Osteocyte (in vitro differentiated cells): ENCODE measurements at places on chromosomes 2 and 18.

DNA sequence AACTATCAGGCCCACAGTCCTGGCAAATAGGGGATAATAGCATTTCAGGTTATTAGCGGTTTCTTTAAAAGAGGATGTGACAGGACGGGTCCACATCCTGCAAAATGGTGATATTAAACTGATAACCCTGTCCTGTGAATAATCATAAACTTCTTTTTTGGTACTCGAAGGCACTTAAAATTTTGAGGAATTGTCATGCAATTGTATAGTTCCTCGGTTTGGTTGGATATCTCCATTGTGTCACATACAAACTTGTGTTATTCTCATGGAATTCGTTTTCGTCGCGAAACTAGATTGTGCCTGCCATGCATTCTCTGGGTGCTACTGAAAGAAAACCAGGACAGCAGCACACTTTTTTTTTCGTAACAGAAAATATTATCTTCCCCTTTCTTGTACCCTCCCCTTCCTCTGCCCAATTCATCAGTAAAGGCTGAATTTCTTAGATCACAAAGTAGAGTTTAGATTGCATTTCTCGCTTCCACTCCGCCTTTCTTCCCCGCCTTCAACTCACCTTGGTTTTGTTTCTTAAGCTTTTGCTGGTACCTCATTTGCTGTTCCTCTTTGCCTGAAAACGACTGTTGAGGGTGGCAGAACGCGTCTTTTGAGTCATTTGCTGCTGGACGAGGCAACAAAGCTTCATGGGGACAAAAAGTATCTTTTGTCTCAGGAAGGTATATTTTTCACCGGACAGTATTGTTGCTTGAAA is 1.3 kb downstream of the CERS6 start:
- no peak for DNase-seq

DNA sequence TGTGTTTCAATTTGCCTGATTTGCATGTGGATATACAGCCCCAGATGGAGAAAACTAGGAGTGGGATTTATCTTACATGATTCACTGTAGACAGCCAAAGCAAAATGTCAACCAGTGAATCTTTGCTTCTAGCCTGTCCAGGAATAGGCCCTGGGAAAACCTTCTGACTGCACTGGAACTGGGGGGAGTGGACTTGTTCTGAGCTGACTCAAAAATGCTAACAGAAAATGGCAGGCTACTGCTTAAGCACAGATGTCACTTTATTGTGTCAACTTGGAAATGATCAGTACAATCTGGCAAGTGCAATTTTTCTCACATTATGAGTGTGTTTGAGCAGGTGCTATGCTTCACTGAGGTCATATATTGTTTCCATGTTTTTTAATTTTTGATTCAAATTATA is 593.7 kb downstream of the NRXN1 start:
- DNase-seq, result no peak

DNA sequence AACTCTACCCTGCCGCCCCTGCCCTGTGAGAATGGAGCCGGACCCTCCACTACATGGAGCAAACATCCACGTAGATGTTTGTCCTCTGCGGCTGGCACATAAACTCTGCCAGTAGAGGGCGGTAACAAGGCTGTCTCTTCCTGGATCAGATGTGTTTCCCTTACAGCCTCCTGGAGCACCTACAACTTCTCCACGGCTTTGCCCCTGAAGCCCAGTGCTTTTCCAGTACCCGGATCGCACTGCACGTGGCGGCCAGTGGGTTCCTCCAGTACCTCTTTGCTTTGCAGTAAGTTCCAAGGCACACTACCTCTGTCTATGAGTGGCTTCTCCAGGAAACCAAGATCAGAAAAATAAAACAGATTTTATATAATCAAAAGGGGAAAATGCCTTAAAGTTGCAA is 651.3 kb downstream of the DCDC2C start:
- no peak for DNase-seq

DNA sequence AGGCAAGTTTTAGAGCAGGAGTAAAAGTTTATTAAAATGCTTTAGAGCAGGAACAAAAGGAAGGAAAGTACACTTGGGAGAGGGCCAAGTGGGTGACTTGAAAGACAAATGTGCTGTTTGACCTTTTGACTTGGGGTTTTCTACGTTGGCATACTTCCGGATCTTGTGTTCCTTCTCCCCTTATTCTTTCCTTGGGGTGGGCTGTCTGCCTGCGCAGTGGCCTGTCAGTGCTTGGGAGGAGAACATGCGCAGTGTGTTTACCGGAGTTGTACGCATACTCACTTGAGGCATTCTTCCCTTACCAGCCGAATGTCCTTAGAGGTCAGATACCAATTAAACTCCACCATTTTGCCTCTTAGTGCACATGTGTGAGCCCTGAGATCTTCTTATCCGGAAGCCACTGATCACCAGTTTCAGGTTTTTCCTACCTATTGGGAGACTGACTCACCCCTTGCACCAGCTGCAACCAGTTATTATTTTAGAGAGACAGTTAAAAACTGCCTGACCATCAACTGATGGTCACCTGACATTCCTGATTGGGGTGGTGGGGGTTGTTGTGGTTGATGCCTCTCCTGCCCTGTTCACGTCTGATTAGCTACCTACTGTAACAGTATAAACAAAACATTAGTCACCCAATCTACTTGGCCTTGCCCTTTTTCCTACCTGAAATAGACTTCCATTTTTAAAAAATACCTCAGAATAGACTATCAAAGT is 67.5 kb downstream of the NYAP2 start:
- no peak for DNase-seq

- no peak for DNase-seq
These were observed 33.2 kb downstream of the LAMA1 start for GRCh38 chr18:7084080-7085065.

DNA sequence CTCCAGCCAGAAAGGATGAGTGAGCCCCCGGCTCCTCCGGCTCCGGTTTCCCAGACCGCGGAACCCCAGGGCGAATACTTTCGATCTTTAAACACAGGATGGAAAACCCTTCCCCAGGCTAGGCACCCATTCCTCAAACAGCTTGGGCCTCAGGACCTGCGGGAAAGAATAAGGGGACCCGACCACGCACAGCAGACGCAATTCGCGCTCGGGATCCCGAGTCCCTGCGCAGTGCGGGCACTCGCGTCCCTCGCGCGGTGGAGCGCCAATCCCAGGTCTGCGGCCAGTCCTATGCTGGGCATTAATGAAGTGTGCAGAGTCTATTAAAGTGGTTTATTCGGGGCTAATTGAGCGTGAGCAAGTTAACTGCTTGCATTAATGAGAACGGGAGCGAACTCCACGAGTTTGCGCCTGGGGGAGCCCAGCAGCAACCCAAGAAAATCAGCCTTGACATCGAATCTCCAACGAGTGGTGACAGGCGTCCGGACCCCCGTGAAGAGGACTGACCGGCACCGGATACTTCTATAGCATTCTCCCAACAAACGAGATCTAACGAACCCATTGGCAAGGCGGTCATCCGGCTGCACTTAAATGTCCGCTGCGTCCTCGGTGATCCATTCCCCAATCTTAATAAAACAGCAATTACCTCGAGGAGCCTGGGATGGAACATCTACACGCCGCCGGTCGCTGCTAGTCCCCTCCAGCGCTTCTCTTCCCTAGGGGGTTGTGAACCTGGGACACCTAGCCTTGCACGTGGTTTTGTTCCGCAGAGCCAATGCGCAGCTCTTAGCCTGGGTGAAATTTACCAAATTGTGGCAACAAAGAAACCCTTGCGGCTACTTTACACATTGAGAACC is 1.6 kb downstream of the OSR1 start:
- peak; percentile 70 for DNase-seq

DNA sequence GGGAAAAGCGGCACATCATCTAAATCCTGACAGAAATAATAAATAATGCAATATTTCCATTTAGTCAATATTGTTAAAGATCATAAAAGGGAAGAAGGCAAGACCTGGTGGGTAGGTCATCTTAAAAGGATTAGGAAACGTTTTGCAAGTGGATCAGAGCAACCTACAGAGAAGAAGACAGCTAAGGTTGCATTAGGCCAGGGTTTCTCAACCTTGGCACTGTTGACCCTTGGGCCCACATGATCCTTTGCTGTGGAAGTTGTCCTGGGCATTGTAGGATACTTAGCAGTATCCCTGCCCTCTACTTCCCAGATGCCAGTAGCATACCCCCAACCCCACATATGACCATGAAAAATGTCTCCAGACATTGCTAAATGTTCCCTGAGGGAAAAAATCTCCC is 55.0 kb downstream of the KLF7 start:
- no peak for DNase-seq

GRCh38 chr2:65654496-65654895 is 222.1 kb upstream of the SPRED2 start:
- DNase-seq, result no peak

DNA sequence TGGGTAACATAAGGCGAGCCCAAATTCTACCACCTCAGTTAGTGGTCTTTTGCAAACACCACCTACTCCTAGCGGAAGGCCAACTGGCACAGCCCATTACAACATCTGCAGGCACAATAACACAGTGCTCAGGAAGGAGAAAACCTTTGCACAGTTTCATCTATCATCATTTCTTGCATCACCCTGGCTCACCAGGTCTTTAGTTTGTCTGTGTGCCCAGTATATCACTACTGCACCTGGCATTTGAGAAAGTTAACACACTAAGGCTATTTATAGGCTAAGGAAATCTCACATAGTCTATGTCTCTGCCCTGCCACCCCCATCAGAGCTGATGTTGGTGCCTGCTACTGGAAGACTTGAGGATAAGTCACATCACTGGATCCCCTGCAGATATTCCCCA is 484.0 kb downstream of the SATB2 start:
- no peak for DNase-seq

DNA sequence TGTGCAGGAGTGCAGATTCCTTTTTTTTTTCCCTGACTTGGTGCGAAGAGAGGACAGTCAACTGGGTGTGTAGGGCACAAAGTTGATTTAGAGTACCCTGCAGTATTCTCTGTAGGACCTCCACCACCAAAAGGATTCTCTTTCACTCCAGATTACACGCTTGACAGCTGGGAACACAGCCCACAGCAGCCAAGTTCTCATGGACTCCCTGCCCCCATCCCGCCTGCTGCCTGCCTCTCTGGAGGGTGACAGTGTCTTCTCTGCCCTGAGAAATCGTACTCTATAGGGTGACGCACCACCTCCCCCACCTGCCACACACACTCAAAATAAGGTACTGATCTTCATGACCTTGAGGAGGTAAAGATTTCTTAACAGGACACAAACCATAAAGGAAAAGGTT is 26.6 kb upstream of the IHH start:
- DNase-seq, result no peak
